Activated naive CD8-positive, alpha-beta T cell treated with anti-CD3 and anti-CD28 coated beads, Interleukin-2, amount 50 U/mL, for 24 hours (primary cell): ENCODE measurements at places on chromosomes 6 and 20.

DNA sequence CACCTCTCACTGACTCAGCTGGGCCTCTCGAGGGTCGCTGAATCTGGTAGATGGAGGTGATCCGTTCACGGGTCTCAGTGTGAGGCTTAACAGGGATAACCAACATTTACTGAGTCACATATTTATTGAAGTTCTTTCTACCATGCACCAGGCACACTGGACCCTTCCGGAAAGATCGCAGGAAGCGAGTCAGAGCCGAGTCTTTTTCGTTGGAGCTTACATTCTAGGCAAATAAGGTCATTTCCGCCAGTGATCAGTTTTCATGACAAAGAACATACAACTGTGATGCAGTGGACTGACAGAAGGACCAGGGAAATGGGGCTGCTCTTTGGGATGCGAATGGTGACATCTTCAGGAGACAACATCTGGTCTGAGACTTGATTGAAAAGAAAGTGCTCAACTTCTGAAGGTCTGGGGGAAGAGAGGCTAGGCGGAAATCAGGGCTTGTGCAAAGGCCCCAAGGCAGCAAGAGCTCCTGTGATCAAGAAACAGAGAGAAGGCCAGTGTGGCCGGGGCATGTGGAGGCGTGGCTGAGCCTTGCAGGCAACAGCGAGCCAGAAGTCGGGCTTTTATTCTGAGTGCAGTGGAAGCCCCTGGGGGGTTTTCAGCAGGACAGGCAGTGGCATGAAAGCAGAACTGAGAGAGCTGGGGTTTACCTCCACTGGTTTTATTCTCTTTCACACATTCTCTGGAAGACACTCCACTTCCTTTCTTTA lies 56.7 kb downstream of the APCDD1L start:
- DNase-seq = peak; percentile 14

- peak; percentile 54 for DNase-seq
These were observed 902 bp downstream of the SAMHD1 start for GRCh38 chr20:36950414-36951197.

DNA sequence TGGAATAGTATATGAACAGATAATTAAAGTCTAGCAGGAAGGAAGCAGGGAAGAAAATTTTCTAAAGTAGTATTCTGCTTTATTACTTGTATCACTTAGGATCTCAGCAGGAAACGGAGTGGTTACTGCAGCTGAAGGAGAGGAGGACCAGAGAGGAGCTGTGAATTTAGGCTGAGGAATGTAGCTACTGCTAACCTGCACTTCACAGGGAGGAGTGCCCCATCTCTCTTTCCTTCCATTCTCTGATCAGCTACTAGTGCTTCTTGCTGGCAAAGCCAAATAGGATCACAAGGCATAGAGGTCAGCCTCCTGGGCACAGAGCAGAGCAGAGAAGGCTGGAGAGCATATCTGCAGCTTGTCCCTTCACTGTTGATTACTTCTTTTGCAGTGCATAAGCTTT lies 205.3 kb upstream of the ASCC3 start:
- no peak for DNase-seq

- DNase-seq = no peak
These were observed 21.2 kb upstream of the PCMTD2 start for GRCh38 chr20:64234291-64234791.

- DNase-seq = no peak
These were observed 1380.8 kb downstream of the GRIK2 start for GRCh38 chr6:102774326-102774725.

- DNase-seq = no peak
These were observed 86.4 kb downstream of the ADGRG6 start for GRCh38 chr6:142387997-142388815.

GRCh38 chr6:142482249-142482648 lies 180.4 kb downstream of the ADGRG6 start:
- no peak for DNase-seq

- DNase-seq = no peak
These were observed 7.9 kb downstream of the CCDC167 start for GRCh38 chr6:37491830-37492208.

- DNase-seq = no peak
These were observed 22.6 kb upstream of the ULBP3 start for GRCh38 chr6:150091476-150091875.

GRCh38 chr6:96784650-96785049 lies 52.6 kb downstream of the GPR63 start:
- no peak for DNase-seq

DNA sequence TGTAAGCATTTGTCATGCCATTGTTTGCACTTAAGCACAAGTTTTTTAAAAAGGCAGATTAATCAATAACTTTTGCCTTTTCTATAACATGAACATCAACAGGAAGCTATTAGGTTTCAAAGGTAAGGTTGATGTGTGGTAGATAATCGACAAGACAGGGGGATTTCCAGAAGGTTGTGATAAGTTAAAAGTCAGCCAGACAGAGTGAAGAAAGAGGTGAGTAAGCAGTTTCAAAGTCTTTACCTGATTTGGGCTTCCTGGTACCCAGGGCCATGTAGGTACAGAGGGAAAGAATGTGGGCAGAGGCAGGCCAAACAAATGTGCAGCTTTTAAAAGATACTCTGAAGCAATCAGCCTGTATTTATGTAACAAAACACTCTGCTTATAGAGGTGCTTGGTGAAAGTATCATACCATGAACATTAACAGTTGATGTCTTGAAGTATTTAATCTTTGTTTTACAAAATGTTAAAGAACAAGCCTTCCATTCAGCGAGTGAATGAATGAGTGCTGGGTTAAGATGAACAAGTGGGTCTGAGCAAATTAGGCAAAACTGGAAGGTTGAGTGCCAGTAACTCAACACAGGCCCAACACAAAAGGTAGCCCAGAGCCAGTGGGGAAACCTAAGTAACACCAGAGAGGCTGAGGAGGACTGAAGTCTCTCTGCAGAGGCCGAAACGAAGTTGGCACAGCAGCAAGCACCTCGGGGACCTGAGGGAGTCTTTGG lies 60.2 kb downstream of the LRRC1 start:
- DNase-seq = no peak

DNA sequence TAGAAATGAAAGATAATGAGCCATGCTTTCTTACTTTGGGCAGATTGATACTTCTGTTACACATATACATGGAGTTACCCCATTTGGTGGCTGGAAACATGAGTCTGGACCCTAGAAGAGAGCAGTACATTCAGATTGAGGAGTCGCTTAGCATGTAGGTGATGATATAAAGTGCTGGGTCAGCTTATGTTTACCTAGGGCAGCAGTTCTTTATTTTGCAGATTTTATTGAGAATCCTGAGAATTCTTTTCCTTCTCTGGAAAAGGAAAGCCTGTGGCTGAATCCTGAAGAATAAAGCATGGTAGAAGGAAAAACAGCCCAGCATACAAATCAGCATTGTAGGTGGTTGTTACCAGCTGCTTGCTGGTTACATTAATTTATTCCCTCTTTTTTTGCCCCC lies 91.2 kb downstream of the SMAP1 start:
- no peak for DNase-seq

DNA sequence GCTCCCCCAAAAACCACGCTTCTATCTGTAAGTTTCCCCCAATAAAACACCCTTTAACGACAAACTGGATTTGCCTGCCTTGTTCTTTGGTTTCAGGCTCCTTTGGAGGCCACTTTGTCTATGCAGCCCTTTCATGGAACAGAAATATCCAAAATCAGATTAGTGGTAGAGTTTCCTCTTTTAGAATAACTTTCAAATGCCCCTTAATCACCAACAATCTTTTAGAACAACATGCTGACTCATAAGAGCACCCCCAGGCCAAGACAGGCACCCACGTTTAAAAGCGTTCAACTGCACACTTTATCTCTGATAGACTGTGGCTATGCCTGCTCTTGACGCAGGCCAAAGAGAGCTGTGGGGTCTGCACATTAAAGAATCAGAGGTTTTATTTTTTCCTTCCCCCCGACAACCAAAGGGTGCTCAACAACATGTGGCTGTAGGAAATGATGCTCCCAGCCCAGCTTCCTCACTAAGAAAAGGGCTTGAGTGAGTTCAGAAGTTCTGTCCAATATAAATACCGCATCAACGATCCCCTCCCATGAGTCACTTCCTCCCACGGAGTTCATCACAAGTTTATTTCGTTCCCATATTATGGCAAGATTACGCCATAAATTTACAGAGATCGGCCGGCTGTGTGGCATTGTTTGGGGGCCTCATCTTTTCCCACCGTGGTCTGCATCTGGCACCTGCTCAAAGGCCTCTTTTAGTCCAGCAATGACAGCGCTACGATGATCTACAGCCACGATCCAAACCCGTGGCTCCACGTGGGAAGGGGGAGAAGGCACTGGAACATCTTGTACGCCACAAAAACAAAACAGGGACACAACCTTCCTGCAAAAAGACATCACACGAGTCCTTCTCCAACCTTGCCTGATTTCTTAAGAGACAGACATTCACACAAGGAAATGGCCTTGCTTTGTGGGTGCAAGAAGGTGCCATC lies 88.8 kb upstream of the NFATC2 start:
- peak; percentile 47 for DNase-seq

GRCh38 chr6:84801250-84801649 lies 36.9 kb upstream of the TBX18 start:
- DNase-seq = no peak

- DNase-seq = no peak
These were observed 114.1 kb downstream of the GJA10 start for GRCh38 chr6:90008189-90008907.

DNA sequence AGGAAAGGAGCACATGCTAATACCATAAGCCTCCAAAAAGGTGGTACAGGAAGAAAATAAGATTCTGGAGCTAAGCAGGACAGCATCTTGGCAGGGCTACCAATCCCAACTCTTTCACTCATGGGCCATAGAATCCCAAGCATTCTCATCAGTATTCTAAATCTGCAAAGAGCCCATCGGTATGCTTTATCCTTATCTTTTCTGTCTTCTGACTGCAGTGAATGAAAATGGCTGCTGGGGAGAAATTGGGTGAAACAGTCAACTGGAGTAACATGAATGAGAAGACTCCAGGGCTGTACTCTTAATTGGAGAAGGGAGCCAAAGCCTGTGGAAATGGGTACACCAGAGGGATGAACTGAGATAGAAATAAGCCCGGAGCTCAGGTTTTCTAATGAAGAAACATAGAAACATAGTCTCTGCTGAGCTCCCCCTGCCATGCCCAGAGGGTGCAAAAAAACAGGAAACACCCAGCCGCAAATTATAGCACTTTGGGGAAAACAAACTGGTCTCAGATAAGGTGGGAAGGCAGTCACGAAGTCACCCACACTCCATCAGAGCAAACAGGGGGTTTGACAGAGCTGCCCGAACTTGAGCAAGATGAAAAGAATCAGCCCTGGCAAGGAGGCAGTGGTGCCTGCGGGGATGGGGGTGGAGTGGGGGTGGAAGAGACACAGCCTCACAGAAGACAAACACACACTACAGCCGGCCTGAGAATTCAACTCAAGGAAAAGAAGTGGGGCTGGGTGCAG lies 35.4 kb upstream of the E2F3 start:
- DNase-seq = peak; percentile 14
